Foreskin fibroblast (primary cell): ENCODE measurements at places on chromosomes 4 and X.
A peak's percentile ranks its signal among the peaks of the same experiment; 100 is the strongest.

- no peak for DNase-seq
Measured at GRCh38 chr4:172740434-172740833, 428.2 kb upstream of the GALNT7 start.

DNA sequence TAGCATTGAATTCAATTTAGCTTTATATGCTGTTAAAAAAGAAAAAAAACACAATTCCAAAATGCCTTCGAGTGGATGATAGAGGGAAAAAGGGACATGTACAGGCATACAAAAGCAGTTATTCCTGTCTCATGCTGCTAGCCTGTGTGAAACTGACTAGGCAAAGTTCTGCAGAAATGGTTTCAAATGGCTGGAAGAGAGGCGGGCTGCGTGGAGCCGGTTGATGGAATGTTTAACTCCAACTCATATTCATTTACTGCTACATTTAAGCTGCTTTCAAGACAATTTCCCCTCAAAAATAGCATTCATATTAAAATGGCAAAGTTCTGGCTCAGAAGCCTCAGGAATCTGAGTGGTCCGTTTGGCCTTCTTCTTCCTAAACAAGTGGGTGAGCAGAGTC lies 143.8 kb upstream of the PPARGC1A start:
- no peak for DNase-seq

GRCh38 chr4:89942811-89943210 lies 48.2 kb downstream of the MMRN1 start:
- DNase-seq = no peak

DNA sequence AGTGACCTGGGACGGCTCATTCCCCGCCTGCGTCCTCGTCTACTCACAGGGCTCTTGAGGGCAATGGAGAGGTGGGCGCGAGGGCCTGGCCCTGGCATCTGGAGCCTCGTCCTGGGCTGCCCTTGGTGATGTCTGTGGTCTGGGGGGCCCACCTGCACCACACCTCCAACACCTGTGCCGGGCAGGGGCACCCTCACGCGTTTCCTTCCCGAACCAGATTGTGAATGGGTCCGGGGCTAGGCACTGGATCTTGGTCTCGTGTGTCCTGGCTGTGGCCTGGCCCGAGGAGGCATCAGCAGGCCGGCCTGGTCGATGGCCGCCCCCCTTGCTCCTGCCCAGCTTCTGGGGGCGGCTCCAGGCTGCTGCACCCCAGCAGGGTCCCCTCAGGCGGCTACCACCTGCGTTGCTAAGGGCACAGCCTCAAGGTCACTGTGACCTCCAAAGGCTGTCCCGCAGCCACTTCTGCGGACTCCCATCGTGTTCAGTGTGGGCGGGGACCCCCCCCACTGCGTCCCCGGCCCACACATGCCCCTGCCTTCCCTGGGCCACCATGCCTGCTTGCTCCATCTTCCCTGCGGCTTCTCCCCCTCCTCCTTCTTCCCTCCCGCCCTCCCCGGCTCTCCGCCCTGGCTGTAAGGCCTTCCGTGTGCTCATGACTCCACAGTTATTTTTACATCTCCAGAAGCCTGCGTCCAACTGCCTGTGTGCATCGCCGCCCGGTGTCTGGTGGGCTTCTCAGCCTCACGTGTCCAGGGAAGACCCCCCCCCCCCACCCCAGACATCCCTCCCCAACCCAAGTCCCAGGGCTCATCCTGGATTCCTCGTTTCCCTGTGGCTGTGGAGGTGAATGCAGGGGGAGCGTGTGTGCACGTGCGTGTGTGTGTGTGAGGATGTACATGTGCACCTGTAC lies 3.8 kb downstream of the DOK7 start:
- DNase-seq = no peak

GRCh38 chr4:169268951-169269760 lies 1.6 kb downstream of the SH3RF1 start:
- DNase-seq = peak; percentile 78

GRCh38 chrX:20265726-20266681 lies 705 bp downstream of the RPS6KA3 start:
- no peak for DNase-seq

DNA sequence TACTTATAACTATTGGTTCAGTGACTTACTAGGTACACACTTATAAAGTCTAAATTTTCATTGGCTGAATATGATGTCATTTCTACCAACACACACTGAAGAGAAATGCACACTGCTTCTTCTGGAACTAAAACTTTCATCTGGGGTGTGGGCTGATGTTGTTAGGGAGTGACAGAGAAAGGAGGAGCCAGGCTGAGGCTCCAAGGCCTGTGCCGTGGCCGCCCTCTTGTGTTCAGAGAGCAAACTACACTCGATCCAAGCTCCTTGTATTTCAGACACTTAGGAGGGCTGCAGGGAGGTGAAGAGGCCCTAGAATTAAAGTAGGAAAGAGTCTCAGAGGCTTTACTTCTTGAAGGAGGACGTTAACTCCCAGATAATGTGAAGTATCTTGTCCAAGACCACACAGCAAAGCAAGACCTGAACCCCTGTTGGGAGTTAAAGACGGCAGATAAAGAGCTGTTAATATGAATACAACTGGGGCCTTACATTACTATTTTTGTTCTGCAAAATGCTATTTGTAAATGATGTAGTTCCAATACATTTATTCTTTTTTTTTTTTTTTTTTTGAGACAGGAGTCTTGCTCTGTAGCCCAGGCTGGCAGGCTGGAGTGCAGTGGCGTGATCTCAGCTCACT lies 137.5 kb downstream of the AFAP1 start:
- DNase-seq = peak; percentile 92

DNA sequence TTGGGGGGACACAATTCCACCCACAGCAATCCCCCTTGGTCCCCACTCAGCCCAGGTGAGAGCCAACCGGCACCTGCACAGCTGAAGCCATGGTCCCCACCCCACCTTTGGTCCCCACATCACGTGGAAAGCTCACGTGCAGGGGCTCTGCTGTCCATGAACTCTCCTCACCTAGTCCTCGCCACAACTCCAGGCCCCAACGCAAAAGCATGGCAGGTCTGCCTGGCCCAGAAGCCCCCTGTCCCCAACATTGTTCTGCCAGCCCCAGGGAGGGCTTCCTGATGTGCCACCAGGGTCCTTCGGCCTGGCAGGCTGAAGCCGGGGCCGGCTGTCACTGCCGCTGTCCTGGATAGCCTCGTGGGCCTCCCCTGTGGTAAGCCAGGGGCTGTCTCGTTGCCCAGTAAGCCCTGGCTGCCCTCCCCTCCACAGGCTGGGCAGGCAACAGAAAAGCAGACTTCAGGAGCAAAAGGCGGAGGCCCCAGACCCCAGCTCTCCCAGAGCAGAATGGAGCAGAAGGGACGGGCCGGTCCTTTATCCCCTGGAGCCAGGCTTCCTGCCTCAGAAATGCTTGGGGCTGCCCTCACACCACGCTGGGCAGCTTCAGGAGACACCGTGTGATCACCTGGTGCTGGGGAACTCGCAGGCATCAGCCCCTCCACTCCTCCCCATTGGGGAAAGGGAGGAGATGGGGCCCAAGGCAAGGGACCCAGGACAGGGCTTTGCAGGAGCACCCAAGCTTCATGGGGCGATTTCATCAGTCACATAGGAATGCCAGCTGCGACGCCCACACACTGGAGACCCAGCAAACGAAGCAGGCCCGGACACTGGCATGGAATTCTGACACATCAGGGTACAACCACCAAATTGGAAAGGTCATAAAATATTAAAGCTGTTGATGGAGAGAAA lies 103.7 kb downstream of the ADRA2C start:
- DNase-seq = no peak

- no peak for DNase-seq
Measured at GRCh38 chr4:154597798-154598774, 7.5 kb upstream of the FGA start.

DNA sequence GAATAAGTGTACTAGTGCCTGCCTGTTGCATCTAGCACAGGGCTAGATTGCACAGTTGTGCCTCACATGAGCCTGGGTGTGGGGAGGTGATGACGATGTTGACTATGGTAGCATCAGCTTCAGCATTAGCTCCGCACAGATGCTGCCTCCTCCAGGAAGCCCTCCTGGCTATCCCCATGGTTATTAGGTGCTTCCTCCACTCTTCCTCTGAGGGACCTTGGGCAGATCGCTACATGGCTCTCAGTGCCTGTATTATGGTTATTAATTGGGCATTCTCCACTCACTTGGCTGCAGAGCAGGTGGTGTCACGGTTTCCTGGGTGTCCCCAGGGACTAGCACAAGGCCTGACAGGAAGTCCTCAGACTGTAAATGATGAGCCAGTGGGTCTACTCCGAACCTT lies 325.6 kb downstream of the ARHGAP10 start:
- DNase-seq = no peak

- no peak for DNase-seq
Measured at GRCh38 chr4:108135549-108136209, 33.1 kb downstream of the LEF1 start.

- no peak for DNase-seq
Measured at GRCh38 chr4:120037411-120037810, 29.2 kb downstream of the MAD2L1 start.

- DNase-seq = no peak
Measured at GRCh38 chr4:79088946-79089691, 149.9 kb upstream of the PAQR3 start.

- no peak for DNase-seq
Measured at GRCh38 chr4:26029568-26030131, 115.6 kb downstream of the SMIM20 start.

GRCh38 chrX:143027275-143027674 lies 1.5 kb downstream of the SPANXN4 start:
- no peak for DNase-seq

DNA sequence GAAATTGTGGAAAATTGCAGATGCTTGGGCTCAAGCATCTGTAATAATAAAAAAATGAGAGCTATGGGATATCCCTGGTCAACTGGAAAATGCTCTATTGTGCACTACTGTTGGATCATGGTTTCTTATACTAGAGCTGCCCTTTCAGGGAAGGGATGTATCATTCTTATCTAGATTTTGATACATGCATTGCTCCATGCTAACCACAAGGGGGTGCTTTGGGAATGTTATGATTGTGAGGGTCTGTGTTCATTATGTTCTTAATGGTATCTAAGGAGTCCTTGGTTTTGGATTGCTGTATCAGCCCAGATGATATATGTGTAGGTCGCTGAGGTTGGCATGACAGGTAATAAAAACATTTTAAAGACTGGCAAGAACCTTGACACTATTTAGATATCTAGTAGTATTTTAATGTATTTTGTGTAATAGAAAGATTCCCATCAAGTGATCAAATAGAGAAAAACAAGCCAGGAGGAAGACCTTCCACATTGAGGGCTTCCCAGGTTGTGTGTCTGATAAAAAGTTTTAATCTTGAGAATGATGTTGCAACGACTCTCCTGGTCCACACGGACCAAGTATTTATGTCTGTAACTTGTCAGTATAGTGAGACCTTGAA lies 49.2 kb upstream of the TLR2 start:
- peak; percentile 14 for DNase-seq

DNA sequence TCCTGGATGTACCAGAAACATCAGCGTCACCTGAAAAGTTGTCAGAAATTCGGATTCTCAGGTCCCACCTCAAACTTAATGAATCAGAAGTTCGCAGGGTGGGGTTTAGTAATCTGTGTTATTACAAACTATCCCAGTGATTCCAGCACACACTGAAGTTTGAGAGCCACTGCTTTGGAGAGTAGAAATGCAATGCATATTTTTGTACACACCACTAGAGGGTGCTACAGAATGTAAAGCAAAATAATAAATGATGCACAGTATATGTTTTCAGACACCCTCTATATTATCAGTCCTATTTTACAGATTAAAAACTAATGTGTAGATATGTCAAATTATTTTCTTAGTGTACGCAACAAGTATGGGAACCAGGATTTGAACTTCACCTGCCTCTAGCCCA lies 2.4 kb upstream of the MORF4L2 start:
- DNase-seq = no peak

- no peak for DNase-seq
Measured at GRCh38 chrX:70769659-70770227, 138.8 kb downstream of the TEX11 start.

DNA sequence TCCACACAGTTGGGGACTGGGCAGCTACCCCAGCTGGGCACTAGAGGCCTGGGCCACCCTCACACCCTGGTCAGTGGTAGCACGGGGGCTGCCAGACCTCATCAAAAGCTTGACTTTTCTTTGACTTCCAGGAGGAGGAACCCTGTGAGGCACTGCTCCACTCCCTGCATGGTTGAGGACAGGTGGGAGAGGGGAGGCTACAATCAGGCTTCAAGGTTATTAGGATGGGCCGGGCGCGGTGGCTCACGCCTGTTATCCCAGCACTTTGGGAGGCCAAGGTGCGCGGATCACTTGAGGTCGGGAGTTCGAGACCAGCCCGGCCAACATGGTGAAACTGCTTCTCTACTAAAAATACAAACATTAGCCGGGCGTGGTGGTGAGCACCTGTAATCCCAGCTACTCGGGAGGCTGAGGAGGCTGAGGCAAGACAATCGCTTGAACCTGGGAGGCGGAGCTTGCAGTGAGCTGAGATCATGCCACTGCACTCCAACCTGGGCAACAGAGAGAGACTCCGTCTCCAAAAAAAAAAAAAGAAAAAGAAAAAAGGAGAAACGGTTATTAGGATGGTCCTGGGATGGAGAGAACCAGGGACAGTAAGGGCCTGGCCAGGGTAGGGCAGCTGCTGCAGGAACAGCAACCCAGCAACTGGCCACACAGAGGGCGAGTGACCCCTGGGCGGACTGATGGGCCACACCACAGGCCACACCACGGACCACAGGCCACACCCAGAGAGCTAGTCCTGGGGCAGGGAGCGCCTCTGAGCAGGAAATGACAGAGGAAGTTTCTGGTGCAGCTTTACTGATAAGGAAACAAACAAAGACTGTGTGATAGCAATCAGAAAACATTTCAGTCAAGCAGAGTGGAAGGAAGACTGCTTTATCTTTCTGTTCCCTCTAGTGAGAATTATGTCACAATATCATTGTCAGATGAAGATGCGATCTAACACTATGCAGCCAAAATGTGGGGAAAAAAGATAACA lies 20.5 kb upstream of the OPN1LW start:
- DNase-seq = no peak

DNA sequence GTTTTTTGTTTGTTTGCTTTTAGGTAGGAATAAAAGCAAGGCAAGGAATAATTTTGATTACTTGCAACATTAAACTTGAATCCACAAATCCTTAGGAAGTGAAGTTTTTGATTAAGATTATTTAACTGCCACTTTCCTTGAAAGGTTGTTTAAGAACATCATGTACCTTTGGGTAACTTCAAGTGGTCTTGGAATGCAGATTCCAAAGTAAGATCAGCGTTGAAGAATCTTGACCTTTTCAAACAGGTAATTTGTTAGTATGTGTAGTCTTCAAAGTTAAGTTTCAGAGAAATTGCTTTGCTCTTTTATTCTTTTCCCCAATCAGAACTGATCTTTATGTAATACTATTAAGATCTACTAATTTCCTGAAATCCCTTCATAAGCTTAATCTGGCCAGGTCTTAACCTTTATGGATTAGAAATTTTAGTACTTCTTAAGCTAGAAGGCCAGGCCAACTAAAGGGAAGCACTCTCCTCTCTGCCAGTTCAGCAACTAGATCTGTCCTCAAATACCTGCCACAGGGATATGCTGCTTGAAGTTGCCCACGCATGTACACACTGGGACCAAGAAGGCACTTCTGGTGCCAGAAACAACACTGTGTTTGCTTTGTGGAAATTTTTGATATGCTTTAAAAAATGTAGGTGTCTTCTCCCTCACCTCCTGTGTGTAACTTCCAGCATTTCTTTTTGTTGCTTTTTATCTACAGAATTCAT lies 7.4 kb downstream of the NPNT start:
- no peak for DNase-seq

GRCh38 chrX:87525771-87526229 lies 8.2 kb downstream of the KLHL4 start:
- DNase-seq = peak; percentile 0
